A375 (cell line): ENCODE measurements at places on chromosomes 7 and 10. TPM values are rescaled to one million over a fixed set of nuclear protein-coding genes. Genes with fewer than 3 reads are reported as not detected.

BMPER gene
- total RNA-seq, result 0.04 and 0.37 TPM in 2 replicates

NUDT13 gene
- 1.3 TPM in 2 replicates for total RNA-seq

TLX1 gene
- not detected in 2 replicates for total RNA-seq

FZD8 gene
- 44.6 and 46.8 TPM in 2 replicates for total RNA-seq

FBXL13 gene
- 0.64 and 0.93 TPM in 2 replicates for total RNA-seq

DENND2A gene
- 6.4 and 8.3 TPM in 2 replicates for total RNA-seq

RAB19 gene
- total RNA-seq, result not detected in 2 replicates

HOXA6 gene
- total RNA-seq, result 5.7 TPM in 2 replicates

KNDC1 gene
- total RNA-seq, result under 0.01 and 0.19 TPM in 2 replicates

ZNF503 gene
- total RNA-seq, result 2.3 and 3.2 TPM in 2 replicates

MCMBP gene
- 51.4 and 58.1 TPM in 2 replicates for total RNA-seq

UTF1 gene
- total RNA-seq, result not detected in 2 replicates

ANXA8L1 gene
- total RNA-seq, result 0.13 TPM in 1 of 2 replicates, not detected in the other

SPRN gene
- total RNA-seq, result not detected in 2 replicates

CRHR2 gene
- total RNA-seq, result not detected in 2 replicates

PRLHR gene
- not detected in 2 replicates for total RNA-seq

UCN3 gene
- total RNA-seq, result not detected in 2 replicates

NEURL1 gene
- total RNA-seq, result 0.53 and 0.66 TPM in 2 replicates

EXOSC1 gene
- 49.7 and 58.5 TPM in 2 replicates for total RNA-seq

CFAP46 gene
- not detected in 2 replicates for total RNA-seq

POU6F2 gene
- 0.34 TPM in 1 of 2 replicates, not detected in the other for total RNA-seq

ZNF518A gene
- 8.9 and 11.0 TPM in 2 replicates for total RNA-seq

PDGFA gene
- total RNA-seq, result 11.5 and 15.2 TPM in 2 replicates

CPA1 gene
- total RNA-seq, result not detected in 2 replicates

ZSWIM8 gene
- 37.5 and 41.4 TPM in 2 replicates for total RNA-seq

WASHC2C gene
- total RNA-seq, result 9.7 and 21.4 TPM in 2 replicates
